ENCODE measurements at places on chromosomes 5 and 9. TPM values are rescaled to one million over a fixed set of nuclear protein-coding genes. Genes with fewer than 3 reads are reported as not detected.
A peak's percentile ranks its signal among the peaks of the same experiment; 100 is the strongest.

GRCh38 chr5:109249126-109249525 is 160.6 kb downstream of the PJA2 start:
- no peaks in the 10 kb centered on the region for H3K36me3 ChIP-seq
- H3K4me3 ChIP-seq = no peak overlapping the region
- DNase-seq = no peak
- no peaks in the 10 kb centered on the region for H3K4me1 ChIP-seq
- no peak overlapping the region for H3K27ac ChIP-seq

DNA sequence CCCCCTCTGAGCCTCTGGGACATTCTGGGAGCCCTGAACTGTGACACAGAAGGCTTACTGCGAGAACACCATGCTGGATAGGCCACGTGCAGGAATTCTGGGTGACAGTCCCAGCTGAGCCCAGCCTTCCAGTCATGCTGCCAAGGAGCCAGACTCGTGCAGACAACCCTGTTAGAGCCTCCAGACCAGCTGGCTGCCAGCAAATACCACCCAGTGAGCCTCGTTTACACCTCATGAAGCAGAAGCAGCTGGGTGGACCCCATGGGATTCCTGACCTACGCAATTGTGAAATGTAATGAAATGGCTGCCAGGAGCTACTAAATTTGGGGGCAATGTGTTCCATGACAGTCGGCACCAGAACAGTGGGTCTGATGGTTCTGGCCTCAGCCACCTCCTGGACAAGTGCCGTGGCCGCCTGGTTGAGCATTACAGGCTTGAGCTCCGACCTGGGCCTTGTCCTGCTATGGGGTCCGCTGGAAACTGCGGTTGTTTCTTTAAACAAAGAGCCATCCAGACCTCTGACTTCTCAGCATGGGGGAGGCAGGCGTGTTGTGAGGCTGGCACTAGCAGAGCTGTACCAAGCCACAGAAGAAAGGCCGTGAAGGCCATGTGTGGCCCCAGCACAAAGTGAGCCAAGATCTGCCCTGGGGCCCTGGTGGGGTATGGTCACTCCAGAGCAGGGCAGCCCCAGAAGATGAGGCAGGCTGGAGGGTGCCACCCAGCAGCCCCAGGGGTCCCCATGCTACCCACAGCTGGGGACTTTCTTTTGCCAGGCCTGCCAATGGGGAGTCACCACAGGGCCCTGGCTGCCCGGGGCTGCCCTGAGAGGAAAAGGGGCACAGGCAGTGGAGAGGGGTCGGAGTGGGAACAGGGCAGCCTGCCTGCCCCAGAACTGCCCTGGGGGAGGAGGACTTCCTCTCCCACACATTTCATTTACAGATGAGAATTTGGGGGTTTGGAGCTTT is 19.3 kb upstream of the RXRA start:
- H3K4me3 ChIP-seq = no peak overlapping the region
- H3K36me3 ChIP-seq = no peaks in the 10 kb centered on the region
- no peaks in the 10 kb centered on the region for H3K27me3 ChIP-seq

The PCSK1 gene
- total RNA-seq = 0.79 TPM

DNA sequence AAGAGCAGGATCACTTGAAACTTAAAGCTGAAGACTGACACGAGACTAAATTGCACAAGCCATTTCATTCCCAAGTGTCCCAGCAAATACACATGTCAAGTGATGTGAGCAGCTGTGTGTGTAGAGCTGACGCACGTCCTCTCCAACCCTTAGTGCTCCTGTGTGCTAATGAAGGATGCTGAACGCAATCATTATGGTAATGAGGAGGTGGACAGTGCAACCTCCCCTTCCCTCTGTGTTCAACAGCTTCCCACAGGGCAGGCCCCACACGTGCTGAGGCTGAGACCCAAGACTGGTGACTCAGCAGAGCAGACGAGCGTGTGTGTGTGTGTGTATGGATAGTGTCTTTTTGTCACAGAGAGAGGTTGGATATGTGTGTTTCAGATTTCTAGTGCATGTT is 702.1 kb downstream of the SEMA5A start:
- H3K4me1 ChIP-seq = no peaks in the 10 kb centered on the region
- H3K4me3 ChIP-seq = no peak overlapping the region
- no peaks in the 10 kb centered on the region for H3K36me3 ChIP-seq
- no peak for DNase-seq

The SLC34A3 gene
- not detected for total RNA-seq

The ANKRD34B gene
- total RNA-seq = 0.67 TPM

GRCh38 chr9:73597039-73597438 is 445.4 kb downstream of the ANXA1 start:
- no peaks in the 10 kb centered on the region for H3K36me3 ChIP-seq
- no peaks in the 10 kb centered on the region for H3K27me3 ChIP-seq
- H3K27ac ChIP-seq = no peak overlapping the region

The CDKN2B gene
- total RNA-seq = 42.9 TPM

DNA sequence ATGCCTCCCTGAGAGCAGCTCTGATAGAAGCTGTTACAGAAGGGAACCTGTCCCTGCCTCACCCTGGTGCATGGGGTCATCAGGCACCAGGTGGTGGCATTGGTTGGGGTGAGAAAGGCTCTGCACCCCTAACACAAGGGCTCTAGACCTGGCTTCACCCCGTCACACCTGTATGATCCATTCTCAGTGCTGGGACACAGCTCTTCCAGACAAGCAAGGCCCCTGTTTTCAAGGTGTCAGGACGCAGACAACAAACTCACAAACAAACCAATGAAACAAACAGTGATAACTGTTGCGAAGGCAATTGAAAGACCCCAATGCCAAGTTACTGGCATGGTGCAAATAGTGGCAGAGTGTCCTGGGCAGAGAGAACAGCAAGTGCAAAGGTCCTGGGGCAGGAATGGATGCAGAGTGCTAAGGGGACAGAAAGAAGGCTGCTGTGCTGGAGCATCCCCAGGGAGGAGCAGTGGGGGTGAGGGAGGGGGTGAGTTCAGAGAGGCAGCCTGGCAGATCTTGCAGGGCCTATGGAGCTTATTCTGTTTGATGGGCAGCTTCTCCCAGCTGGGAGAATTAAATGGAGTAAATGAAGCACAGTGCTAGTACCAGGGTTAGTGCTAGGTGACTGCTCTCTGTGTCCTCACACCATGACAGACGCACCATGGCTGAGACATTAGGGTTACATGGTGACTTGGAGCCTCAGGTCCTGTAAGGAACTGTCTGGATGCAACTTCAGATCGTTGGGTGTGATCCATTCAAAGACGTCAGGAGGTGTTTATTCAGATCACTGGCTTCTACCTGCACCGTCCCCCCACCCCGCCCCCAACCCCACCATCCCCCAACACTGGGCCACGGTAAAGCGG is 67.9 kb upstream of the UNC5A start:
- no peak overlapping the region for H3K4me3 ChIP-seq
- H3K27ac ChIP-seq = no peak overlapping the region
- peak; percentile 2 for DNase-seq

DNA sequence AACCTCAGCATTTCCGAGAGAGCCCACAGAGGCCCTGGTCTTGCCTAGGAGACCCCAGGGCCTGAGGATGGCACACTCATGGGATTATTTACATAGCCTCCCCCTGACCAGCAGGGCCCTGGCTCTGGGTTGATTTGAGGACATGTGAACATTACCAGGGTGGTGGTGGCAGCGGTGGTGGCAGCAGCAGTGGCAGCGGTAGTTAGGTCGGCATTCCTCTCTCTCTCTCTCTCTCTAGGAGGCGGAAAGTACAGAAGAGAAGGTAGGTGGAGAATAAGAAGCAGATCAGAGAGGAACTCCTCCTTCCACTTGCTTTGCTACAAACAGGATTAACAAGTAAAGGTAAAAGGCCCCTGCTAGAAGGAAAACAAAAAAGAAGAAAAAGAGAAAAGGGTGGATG is 39.3 kb downstream of the B4GALT1 start:
- H3K27ac ChIP-seq = peak overlapping the region; percentile 8
- no peak overlapping the region for H3K4me3 ChIP-seq
- H3K36me3 ChIP-seq = no peaks in the 10 kb centered on the region
- DNase-seq = no peak
- peaks cover 40% of the 10 kb centered on the region for H3K4me1 ChIP-seq

The ZDHHC11 gene
- 32.4 TPM for total RNA-seq

- no peaks in the 10 kb centered on the region for H3K27me3 ChIP-seq
- H3K27ac ChIP-seq = peak overlapping the region; percentile 83
- H3K4me1 ChIP-seq = peaks cover 41% of the 10 kb centered on the region
- H3K4me3 ChIP-seq = no peak overlapping the region
- H3K36me3 ChIP-seq = no peaks in the 10 kb centered on the region
These were observed 140.3 kb downstream of the LHFPL2 start for GRCh38 chr5:78508186-78508765.

The PLCXD3 gene
- 2.4 TPM for total RNA-seq

Data from upper lobe of left lung (tissue), 6 donors.